Osteocyte (in vitro differentiated cells): ENCODE measurements at places on chromosomes 3 and 15. TPM values are rescaled to one million over a fixed set of nuclear protein-coding genes. Genes with fewer than 3 reads are reported as not detected.

GABRB3 gene
- total RNA-seq: 7.4 and 9.7 TPM in 2 replicates

PIGZ gene
- total RNA-seq: 7.9 and 9.5 TPM in 2 replicates

DNA sequence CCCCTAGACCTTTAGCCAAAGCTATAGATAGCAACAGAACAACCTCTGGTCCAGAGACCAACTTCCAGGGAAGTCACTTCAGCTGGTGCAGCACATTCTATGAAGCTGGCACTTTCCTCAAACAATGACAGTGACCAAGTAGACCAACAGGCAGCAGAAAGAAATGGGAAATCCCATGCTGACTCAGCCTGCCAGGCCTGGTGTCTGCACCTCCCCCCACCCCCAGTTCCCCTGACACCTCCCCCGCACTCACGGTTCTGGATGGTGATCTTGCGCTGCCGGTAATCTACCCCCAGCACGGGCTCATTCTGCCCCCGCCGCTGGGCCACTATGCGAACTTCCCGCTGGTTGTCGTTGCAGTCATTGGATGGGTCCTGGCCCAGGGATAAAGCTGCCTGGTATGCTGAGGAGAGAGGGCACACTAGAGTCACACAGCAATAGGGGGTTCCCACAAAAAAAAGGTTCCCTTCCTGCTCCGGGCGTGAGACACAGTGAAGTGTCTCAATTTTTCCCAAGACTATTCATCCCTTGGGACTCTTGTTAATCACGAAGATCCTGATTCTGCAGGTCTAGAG lies 17.0 kb downstream of the ILDR1 start:
- no peak for DNase-seq

B3GNT5 gene
- total RNA-seq: 20.6 and 24.3 TPM in 2 replicates

DNA sequence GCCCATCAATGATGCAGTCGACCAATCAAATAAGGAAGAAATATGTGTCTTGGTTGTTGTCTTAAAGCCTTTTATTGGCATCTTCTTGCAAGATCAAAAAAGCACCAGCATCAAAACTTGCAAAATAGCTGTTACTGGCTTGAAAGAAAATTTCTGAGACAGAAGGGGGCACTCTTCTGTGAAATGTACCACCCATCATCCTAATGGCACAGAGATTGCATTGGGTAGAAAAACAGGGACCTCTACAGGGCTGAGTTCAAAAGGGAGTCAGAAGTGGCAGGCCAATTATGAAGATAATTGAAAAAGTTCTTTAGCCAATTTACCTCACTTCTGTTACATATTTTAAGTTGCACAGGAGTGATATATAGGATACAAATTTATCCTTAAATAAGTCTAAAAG lies 122.3 kb upstream of the GPR149 start:
- no peak for DNase-seq

DNA sequence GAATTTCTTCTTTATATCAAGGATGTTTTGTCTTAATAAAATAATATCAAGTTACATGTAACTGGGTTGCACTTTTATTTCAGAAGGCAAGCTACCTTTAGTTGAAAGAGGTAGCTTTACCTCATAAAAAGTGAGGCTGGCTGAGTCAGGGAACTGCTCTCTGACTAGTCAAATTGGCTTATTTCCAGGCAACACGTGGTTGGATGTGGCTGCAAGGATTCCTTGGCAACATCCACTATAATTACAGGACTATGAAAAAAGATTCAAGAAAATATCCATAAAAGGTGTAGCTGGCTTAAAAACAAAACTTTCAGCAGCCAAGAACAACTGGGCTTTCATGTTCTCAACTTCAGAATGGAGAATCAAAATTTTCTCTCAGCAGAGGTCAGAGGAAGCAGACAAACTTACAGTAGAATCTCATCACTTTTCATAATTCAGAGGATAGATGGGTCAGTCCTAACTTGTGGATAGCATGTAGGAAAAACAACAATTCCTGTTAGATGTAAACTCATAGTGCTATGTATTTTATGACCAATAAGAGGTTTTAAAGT lies 779.1 kb downstream of the MECOM start:
- no peak for DNase-seq

DNA sequence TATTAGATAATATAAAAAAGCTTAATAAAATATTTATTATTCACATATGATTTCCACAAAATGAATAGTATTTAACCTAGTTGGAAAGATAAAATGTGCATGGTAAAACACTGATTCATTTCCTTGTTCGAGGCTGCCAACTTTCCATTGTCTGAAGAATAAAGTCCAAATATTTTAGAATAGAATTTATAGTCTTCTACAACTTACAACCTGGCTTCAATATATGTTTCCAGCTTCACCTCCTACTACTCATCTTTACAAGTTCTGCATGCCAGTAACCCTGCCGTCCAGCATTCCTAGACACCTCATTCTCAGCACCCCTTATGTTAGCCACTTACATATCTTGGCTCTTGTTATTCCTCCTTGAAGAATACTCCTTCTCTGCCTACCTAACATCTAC lies 244.5 kb downstream of the FGF12 start:
- DNase-seq: no peak

DNA sequence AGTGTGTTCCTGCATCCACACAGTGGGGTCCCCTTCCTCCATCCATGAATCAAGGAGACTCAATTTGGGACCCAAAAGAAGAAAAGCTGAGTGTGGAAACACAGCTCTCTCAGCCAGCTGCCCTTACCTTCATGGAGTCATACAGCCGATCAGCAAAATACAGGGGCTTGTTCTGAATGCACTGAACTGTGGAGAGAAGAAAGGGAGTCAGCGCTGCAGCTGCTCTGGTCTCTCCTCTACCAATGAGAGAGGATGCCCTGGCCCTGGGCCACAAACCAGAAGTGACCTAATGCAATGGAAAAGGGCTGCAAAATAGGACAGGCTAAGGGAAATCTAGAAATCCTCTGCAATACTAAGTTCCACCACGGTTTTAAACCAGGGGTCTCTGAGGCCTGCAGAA lies 46.7 kb downstream of the ANXA2 start:
- no peak for DNase-seq

DNA sequence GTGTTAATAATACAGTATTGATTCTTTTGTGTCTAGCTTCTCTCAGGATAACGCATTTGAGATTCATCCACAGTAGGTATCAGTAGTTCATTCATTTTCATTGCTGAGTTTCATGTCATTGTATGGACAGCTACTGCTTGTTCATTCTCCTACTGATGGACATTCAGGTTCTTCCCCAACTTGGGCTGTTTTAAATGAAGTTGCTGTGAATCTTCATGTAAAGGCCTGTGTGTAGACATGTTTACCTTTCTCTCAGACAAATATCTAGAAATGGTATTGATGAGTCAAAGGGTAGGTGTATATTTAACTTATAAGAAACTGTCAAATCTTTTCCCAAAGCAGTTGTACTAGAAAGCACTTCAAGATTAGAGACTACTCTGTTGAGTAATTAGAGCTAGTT lies 26.7 kb downstream of the MCF2L2 start:
- DNase-seq: no peak

CA12 gene
- 0.76 and 0.97 TPM in 2 replicates for total RNA-seq

- no peak for DNase-seq
These were observed 85.1 kb upstream of the PIAS1 start for GRCh38 chr15:67968966-67969365.

DNA sequence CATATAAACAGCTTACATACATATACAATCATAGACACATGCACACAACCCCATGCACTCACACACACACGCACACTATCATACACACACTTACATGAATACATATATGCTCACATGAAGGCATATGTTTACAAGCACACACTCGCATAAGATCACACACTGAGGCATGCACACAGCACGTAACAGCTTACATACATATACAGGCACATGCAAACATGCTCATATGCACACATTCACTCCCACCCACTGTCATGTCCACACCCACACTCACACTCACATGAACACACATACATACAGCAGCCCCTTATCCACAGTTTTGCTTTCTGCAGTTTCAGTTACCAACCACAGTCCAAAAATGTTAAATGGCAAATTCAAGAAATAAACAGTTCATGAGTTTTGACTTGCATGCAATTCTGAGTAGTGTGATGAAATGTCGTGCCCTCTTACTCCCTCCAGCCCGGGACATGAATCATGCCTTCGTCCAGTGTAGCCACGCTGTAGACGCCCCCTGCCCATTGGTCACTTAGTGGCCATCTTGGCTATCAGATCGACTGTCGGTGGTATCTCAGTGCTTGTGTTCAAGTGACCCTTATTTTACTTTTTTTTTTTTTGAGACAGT lies 27.8 kb downstream of the MEGF11 start:
- DNase-seq: no peak

- no peak for DNase-seq
These were observed 463.6 kb upstream of the NR2F2 start for GRCh38 chr15:95866711-95867440.

NTRK3 gene
- total RNA-seq: not detected in 2 replicates

DNA sequence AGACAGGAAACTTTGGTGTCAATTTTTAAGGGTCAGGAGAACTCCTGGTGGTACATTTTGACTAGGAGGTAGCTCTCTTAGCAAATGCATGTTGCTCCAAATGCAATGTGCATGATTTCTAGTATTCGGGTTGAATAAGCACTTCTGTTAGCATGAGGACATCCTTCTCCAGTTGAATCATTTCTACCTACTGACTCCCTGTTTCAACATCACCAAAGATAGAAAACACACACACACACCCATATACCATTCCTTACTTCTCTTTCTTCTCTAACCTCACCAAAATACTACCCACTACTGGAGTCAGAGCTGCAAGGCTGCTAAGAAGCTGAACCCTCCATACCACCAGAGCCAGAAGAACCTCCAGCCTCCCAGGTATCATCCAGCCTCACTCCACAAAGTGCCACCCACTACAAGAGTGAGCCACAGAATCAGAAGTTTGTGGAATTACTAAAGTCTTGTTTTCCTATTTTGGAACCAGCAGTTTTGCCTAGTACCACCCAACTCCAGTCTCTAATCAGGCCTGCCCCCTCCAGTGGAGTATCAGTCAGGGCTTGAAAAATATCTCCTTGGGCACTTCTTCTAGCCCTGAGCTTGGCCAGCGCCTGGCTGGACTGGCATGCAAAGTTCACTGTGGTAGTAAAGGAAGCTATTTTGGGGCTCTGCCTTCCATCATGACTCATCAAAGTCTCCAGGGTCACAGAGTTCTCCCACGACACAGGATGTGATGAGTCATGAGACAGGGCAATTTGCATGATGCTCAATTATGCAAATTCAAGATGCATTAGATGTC lies 110.3 kb downstream of the CYP19A1 start:
- DNase-seq: no peak

DNA sequence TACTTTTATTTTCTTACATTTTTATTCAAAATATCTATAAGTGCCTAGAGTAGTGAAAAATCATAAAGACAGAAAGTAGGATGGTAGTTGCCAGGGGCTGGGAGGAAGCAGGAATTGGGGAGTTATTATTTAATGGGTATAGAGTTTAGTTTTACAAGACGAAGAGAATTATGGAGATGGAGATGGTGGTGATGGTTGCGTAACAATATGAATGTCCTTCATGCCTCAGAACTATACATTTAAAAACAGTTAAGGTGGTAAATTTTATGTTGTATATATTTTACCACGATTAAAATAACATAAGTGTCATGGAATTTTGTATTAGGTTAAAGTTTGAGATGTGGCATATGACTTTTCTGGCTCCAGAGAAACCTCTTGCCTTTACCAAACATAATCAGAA lies 171.4 kb downstream of the MYRIP start:
- DNase-seq: no peak

DNA sequence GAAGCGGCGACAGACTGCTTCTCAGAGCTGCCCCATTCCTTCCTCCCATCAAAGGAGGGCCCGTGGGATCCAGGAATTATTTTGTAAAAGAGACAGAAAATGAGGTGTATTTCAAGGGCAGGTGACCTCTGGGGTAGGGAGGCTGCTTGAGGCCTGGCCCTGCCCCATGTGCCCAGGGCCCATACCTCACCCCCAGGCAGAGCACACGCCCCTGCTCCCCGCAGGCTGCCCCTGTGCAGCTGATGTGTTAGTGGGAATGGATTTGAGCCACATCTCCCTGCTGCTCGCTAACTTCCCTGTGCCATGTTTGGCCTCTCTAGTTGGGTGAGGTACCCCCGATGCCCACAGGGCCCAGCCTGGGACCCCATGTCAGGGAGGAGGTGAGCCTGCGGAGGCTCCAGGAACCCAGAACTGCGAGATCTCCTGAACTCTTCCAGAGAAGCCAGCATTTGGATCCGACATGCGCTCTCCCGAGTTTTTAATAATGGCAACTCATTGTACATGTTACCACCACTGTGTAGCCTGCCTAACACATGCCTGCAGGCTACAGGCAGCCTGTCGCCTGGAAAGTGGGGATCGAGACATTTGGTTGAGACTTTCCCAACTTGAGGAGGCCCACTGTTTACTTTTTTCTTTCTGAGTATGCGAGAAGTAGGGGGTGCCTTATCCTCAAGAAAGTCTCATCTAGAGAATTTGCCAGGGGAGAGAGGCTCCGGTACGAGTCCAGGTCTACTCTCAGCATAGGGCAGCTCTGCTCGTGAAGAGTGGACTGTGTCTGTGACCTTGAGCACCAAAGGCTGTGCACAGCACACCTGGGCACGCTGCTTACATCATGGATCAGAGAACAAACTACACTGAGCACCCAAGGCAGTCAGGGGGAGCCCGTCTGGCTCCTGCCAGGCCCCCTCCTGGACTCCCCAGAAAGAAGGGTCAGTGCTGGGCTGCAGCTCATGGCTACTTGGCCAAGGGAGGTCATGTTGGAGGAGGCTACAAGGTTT lies 36.1 kb downstream of the PCSK6 start:
- DNase-seq: no peak

LRRC31 gene
- total RNA-seq: not detected in 2 replicates

TTLL3 gene
- total RNA-seq: 53.6 and 54.8 TPM in 2 replicates

CCR3 gene
- not detected in 2 replicates for total RNA-seq

ALS2CL gene
- total RNA-seq: 0.99 and 1.4 TPM in 2 replicates

LRRC2 gene
- total RNA-seq: 1.2 and 1.5 TPM in 2 replicates

DNA sequence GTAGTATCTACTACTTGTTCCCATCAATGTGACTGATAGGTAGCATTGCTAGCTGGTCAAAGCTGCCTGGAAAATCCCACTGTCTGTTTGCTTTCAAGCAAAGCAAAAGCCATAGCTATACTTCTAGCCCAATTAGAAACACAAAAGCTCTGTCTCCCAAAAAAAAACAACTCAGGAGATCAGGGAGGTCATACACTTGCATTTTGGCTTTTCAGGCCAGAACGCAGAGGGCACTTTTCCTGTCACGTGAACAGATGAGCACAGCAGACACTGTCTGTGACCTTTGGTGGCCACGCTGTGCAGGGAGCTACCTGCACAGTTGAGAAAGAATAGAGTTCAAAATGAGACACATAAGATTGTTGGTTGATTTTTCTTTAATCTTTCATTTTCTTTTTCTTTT lies 441.7 kb upstream of the PDZRN3 start:
- DNase-seq: no peak

DNA sequence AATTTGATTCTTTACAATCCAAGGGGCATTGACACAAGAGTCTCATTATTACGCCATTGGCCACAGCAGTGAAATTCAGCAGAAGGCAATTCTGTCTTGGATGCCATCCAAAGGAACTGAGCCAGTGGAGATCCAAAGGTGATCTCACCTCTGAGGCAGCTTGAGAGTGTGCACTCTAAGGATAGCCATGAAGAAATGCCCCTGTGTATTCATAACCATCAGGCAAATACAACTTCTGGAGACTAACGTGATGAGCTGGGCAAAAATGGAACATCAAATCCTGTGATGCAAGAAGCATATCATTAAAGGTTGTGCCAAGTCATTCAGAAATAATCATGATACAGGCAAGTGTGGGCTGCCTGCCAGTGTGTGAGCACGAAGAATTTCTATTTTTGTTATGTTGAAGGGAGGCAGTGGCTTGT lies 41.4 kb downstream of the ROBO2 start:
- DNase-seq: no peak
